GM12891 (cell line): ENCODE measurements at places on chromosomes 13 and 19.

DNA sequence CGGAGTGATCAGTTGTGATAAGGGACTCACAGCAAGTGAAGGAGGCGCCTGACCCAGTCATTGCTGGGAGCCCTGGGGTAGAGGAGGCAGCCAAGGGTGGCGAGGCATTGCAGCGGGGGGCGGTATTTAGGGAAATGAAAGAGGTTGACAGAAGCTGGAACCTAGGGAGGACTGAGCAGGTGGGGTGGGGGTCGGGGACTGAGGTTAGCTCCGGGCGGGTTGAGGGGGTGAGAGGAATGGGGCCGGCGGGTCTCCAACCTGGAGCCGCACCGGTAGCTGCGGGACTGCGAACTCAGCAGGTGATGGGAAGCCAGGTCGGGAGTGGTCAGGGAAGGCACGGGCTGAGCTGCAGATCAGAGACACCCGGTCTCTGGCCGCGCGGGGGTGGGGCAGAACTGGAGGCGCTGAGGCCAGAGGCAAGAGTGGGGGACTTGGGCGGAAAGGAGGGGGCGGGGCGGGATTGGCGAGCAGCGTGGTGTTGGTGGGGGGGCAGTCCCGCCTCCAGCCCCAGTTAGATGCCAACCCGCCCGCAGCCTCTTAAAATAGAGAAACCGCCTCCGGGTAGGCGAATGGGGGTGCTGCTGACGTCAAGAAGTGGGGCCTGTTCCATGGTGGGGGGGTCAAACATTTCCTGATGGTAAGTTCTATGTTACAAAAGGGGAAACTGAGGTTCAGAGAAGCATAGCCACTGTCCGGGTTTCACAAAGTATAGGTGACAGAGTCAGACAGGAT is 1.5 kb downstream of the MAST3 start:
- peak; percentile 75 for DNase-seq

- no peak for DNase-seq
Measured at GRCh38 chr13:50167224-50167947, 152.1 kb downstream of the KCNRG start.

DNA sequence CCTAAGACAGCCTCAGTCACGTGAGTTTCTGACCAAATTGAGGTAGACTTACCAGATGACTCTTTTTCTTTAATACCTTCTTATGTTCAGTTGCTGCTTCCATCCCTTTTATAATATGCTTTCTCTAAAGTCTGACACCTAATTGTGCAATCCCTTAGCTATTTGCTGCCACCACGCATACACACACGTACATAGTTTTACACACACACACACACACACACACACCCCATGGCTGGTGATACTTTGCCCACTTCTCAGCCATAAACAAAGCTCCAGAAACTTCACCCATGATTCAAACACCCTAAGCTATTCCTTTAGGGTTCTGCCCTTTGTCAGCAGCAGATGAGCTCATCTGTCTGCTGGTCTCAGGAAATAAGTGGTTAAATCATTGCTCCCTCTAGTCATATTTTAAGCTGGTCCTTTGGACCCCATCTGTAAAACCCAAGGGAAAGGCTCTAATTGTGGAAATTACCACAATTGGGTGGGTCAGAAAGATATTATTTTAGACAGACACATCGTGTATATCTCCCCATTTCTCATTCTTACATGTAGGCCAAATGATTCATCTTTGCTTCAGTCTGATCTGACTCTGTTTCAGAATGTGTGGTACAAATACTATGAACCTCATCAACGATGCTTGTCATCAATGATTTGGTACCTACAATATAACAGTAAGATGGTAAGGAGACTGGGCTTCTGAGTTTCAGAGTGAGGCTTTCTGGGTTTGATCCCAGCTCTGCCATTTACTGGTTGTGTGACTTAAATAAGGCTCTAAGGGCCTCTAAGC is 69.2 kb downstream of the NALCN start:
- no peak for DNase-seq

GRCh38 chr13:99041337-99041736 is 63.5 kb upstream of the DOCK9 start:
- no peak for DNase-seq

GRCh38 chr13:95656386-95657015 is 12.0 kb upstream of the DZIP1 start:
- DNase-seq = no peak

- peak; percentile 59 for DNase-seq
Measured at GRCh38 chr19:4083677-4084546, 17.2 kb upstream of the ZBTB7A start.

DNA sequence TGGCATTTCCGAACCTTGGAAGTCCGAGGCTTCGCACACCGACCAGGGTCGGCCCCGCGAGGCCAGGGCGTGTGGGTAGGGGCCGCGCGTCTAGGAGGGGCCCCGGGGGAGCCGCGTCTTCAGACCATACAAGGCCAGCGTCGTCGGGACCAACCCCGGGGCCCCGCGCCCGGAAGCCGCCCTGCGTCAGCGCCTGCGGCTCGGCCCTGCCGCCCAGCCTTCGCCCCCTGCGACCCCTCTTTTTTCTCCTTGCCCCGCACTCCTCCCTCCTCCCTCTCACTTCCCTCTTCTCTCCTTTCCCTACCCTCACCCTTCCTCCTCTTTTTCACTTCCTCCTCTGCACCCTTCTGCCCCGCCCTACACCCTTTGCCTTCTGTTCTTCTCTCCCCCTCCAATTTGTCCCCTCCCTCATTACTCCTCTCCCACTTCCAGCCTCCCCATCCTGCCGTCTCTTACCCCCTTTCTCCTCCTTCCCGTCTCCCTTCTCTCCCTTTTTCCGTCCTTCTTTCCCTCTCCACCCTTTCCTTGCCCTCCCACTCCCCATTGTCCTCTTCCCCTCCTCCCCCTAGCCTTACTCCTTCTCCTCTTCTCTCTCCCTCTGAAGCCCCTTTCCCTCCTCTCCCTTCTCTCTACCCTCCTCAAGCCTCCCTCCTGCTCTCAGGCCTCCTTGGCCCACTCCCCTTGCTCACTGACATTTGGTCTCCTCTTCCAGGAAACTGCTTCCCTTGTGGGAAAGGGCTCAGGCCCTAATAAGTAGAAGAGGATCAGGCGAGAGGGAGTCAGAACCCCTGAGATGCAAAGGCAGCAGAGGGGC is 2.2 kb upstream of the PLEKHG2 start:
- DNase-seq = peak; percentile 57

DNA sequence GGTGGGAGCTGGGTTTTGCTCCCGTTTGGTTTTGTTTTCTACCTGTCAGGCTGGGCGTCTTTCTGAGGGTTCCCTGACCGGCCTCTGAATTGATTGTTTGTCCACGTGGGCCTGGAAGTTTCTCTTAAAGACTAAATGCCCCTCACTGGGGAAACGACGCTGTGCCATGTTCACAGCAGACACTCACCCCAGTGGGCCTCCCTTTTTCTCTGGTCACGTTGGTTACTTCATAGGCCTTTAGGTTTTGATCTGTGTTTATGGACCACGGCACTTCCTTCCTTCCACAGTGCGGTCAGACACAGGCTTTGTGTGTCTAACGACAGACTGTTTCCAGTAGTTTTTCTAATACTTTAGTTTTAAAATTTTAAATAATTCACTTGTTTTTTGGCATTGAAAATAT is 20.1 kb upstream of the NDUFS7 start:
- no peak for DNase-seq

GRCh38 chr13:34435338-34435737 is 506.7 kb upstream of the NBEA start:
- no peak for DNase-seq

- no peak for DNase-seq
Measured at GRCh38 chr13:42959615-42960014, 32.4 kb downstream of the EPSTI1 start.
